Common myeloid progenitor, CD34-positive (primary cell): ENCODE measurements at places on chromosomes 2 and 18.

DNA sequence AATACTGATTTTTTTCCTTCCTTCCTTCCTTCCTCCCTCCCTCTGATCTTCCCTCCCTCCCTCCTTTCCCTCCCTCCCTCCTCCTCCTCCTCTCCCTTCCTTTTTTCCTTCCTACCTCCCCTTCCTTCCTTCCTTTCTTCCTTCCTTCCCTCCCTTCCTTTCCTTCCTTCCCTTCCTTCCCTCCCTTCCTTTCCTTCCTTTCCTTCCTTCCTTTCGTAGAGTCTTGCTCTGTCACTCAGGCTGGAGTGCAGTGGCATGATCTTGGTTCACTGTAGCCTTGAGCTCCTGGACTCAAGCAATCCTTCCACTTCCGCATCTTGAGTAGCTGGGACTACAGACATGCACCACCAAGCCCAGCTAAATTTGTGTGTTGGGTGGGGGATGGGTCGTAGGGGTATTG, 8.9 kb upstream of the TMEM131 start:
- no peak for DNase-seq

- no peak for DNase-seq
Observed at GRCh38 chr2:116042530-116042929, 1600.1 kb downstream of the DPP10 start.

DNA sequence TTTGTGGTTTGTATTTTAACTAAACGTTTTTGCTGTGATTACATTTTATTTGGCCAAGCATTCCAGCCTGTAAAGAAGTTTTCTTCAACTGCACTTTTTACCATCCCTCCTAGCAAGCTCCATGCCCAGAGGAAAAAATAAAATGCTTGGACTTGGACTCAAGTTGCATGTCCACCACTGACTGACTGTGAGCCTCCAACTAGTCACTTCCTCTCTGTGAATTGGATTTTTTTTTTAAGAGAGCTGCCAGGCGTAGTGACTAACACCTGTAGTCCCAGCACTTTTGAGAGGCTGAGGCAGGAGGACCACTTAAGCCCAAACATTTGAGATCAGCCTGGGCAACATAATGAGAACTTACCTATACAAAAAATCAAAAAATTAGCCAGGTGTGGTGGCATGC, 1185.2 kb upstream of the PIK3C3 start:
- DNase-seq: no peak

GRCh38 chr2:70999362-70999761, 4.7 kb upstream of the TEX261 start:
- DNase-seq: no peak

DNA sequence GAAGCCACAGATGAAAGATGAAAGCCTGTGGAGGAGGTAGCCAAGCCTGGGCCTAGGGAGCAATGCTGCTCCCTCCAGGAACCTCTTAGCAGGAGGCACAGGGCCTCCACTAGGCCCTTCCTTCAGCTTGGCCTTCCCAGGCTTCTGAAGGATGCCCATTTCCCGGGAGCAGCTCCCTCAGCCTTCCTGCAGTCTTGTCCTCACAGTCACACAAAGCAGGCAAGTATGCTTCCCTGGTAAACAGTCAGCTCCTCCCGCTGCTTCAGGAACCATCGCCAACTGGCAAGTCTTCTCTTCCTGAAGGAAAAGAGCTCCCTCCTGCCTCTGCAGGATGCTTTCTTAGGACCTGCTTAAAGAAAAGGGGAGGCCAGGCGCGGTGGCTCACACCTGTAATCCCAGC, 53.2 kb downstream of the SMAD7 start:
- no peak for DNase-seq

DNA sequence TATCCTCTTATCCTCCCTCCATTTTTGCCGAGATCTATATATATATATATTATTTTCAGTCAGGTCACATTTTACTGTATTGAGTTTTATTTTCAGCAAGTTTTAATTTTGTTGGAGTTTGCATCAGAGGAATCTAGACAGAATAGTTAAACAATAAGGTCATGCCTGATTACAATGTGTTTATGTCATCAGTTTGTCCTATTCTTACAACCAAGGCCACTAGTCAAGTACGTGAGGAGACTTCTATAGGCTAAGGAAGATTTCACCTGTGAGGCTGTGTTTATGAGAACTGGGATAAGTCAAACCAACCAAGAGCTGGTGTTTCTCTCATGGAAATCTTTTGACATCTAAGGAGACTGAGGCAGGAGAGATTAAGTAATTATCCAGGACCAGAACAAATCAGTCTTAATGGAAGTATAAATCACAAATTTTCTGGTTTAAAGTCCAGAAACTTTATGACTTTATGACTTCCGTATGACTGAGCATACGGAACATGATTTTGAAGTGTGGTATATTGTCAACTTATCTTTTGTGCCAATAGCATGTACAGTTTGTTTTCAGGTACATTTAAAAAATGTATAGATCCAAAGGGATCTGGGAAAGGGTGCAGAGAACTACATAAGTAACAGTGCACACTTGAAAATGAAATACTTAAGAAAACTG, 100.0 kb upstream of the DTNA start:
- no peak for DNase-seq

DNA sequence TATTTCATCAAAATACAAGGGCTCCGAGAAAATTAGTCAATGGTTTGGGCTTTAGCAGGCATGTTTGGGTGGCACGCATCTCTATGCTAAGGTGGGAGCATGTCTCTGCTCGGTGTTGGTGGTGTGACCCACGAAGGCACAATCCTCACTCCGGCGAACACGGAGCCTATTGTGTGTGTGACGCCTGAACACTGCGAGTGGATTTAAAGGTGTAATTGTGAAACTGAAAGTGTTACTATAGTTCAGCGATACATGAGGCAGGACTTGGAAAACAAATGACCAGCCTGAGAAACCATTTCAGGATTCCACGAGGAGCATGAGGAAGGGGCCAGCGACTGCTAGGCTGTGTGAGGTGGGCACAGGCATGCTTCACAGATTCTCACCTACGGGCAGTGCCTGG, 41.7 kb upstream of the LDLRAD4 start:
- no peak for DNase-seq

DNA sequence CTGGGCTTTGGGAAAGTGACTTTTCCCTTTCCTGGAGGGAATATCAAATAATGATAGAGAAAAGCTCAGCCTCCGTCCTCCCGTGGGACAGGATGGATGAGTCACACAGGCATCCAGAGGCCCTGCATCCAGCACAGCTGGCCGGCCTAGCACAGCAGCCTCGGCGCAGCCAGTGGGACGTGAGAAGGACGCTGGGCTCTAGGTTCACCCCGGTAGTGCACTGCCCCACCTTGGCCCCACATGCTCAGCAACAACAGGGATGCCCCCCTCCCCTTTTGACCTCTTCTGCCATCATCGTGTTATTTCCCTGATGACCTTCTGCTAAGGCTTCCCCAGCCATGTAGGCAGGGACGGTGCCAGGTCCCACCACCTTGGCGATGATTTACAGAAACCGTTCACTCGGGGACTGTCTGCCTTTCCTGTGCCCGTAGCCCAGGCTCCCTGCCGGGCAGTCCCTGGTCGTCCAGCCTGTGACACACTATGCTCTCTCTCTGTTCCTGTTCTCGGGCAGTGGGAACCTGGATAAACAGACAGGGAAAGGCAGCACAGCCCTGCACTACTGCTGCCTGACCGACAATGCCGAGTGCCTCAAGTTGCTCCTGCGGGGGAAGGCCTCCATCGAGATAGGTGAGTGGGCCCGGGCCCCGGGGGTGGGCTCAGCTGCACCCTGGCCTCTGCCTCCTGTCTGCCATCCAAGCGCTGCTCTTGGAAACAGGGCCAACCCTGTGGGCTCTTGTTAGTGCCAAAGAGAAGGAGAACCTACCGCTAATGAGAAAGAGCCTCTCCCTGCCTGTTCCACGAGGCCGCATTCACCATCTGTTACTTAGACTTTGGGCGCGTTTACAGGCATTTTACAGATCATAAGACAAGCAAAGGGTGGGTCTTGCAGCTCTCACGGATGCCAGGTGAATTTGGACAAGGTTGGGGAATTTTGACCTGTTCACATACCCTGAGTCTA, 44.6 kb downstream of the ITGB1BP1 start:
- DNase-seq: no peak

DNA sequence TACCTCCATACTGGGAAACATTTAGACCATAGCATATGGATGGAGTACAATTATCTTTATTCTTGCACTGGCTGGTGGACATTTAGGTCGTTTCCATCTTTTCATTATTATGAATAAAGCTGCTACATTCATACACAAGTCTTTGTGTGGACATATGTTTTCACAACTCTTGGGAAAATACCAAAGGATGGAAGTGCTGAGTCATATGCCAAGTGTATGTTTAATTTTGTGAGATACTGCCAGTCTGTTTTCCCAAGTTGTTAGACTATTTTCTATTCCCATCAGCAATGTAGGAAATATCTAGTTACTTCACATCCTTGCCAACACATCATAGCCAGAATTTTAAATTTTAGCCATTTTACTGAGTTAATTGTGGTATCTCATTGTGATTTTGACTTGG, 91.5 kb downstream of the GALNT13 start:
- DNase-seq: no peak

DNA sequence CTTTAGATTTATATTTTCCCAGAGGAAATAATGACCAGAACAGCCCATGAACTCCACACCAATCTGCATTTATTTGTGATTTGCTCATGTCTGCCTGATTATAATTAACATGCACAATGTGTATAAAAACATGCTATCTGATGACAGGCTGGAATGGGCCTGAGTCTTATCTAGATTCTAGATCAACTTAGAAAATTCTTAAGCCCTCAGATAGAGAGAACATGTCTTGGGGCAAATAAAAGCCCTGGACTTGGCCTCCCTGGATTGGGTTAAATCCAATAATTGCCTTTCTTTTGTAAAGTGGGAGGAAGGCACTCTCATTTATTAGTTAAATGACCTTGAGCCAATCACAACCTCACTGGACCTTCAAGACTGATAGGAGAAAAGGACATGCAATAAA, 61.8 kb downstream of the EVA1A start:
- DNase-seq: no peak

GRCh38 chr2:61179701-61180639, 18.0 kb downstream of the C2orf74 start:
- no peak for DNase-seq

GRCh38 chr2:9008951-9009664, 5.6 kb upstream of the MBOAT2 start:
- no peak for DNase-seq

GRCh38 chr2:74191596-74192380, 6.6 kb upstream of the MTHFD2 start:
- DNase-seq: no peak

DNA sequence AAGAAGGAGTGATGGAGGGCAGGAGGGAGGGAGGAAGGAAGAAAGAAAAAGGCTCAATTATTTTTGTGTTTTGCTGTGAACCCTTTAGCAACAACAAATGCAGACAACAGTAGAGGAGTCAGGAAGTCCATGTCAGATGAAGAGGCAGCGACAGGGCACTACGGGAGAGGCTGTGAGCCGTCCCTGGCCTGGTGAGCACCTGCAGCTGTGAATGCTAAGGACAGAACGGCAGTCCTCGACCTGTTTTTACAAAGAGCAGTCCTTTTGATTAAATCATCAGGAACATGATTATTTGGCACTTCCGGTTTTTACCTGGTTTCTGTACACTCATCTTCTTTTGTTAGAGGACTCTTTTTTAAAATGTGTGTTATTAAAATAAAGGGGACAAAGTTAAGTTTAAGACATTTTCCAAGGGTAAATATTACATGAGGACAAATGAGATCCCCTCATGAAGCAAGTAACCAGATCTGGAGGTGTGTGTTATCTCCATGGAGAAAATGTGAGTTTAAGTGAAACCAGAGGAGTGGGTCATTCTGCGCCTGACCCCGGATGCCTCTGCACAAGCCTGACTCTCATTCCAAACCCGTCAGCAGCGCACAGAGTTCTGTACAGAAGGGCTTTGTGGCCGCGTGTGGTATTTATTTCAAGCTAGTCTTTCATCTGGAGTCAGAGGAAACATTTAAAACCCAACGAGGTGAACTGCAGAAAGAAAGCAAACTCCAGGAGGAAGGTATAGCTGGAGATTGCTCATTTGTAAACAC, 492.5 kb downstream of the SOX11 start:
- no peak for DNase-seq

DNA sequence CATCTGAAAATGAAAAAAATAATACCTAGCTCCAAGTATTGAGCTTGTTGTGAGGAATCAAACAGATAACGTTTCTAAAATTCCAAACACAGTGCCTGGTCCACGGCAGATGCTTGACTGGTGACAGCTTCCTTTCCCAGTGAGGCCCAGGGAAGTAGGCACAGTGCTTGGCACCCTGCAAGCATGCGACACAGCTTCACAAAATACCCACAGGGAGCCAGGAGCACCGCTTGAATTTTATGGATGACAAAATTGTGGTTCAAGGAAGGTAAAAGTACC, 205.1 kb upstream of the TNP1 start:
- DNase-seq: no peak

DNA sequence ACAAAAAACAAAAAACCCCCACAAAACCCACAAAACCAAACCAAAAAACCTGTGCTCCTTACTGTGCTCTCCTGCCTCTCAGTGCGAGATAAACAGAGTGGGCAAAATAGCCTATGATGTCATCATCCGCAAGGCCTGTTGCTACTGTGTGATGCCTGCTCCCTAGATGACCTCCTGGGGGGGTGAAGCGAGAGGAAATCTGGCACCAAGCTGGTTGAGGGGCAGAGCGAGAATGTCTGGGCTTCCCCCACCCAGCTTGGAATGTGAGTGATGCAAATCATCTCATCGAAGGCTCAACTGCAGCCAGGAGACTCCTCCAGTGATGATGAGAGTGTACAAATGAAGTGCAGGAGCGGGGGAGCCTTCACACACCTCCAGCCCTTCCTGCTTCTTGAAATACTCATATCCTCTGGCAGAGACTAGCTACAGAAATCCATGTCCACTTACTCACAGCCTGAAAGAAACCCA, 57.7 kb upstream of the MAP4K3 start:
- DNase-seq: no peak

DNA sequence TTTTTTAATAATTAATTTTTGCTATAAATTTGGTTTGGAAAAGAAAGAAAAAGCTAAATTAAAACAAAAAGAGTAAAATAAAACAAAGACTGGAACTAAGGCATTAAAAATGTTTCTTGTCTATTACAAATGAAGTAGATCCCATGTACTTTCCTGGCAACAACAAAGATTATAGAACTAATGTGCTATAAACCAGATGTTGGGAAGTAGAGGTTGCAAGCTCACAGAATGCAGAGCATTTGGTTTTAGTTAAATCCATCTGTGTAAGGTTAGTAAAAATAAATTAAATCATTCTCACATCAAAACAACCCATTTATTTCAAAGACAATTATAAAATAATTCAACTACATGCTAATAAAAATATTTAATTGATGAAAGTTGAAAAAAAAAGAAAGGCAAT, 157.2 kb upstream of the ZC3H15 start:
- no peak for DNase-seq

- DNase-seq: peak; percentile 53
Observed at GRCh38 chr2:28360718-28361293, 31.9 kb upstream of the FOSL2 start.

GRCh38 chr2:230619491-230619890, 93.2 kb upstream of the CAB39 start:
- no peak for DNase-seq
